ENCODE measurements at places on chromosomes 4 and X.

GRCh38 chr4:39548425-39549067 is 21.3 kb upstream of the UGDH start:
- no peaks in the 10 kb centered on the region for H3K36me3 ChIP-seq
- peaks cover 5% of the 10 kb centered on the region for H3K4me1 ChIP-seq
- no peak overlapping the region for H3K4me3 ChIP-seq
- H3K27me3 ChIP-seq = no peaks in the 10 kb centered on the region
- H3K27ac ChIP-seq = no peak overlapping the region
- peak; percentile 29 for DNase-seq

- H3K4me1 ChIP-seq = no peaks in the 10 kb centered on the region
- H3K36me3 ChIP-seq = no peaks in the 10 kb centered on the region
- H3K27ac ChIP-seq = no peak overlapping the region
These were observed 160.1 kb downstream of the COX18 start for GRCh38 chr4:72909461-72909860.

DNA sequence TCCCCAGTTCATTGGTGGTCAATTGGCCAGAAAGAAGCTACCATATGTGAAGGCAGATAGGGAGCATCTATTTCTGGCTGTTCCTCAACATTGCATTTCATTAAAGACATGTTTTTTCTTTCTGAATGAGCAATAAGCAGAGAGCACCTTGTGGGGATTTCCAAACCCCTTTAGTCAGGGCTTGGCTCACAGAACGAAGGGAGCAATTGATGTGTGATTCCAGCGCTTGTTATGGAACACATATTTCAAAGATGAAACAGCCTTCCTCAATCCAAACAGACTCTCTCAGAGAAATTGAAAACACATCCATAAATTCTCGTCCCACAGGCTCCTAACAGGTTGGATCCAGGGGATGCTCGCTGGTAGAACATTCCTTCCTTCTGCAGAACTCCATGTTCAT is 84.1 kb downstream of the CLCN4 start:
- H3K4me3 ChIP-seq = no peak overlapping the region
- peak; percentile 39 for DNase-seq
- H3K36me3 ChIP-seq = no peaks in the 10 kb centered on the region
- peak overlapping the region; percentile 59 for H3K27ac ChIP-seq

DNA sequence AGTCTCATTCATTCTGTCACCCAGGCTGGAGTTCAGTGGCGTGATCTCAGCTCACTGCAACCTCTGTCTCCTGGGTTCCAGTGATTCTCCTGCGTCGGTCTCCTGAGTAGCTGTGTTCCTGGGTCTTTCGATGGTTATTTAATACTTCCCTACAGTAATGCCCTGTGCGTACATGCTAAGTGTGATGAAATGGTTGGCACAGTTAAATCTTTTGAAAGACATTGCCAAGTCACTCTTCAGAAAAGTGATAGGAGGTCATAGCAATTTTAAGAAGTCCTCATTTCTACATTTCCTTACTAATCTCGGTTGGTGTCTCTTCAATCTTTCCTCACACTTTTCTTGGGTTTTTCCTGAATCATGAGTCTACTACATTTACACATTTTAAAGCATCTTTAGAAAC is 14.4 kb downstream of the HTT-AS start:
- H3K27me3 ChIP-seq = peaks cover 10% of the 10 kb centered on the region
- no peaks in the 10 kb centered on the region for H3K36me3 ChIP-seq
- H3K4me3 ChIP-seq = no peak overlapping the region
- H3K4me1 ChIP-seq = no peaks in the 10 kb centered on the region
- no peak overlapping the region for H3K27ac ChIP-seq

GRCh38 chrX:148593146-148593545 is 92.7 kb downstream of the AFF2 start:
- H3K36me3 ChIP-seq = no peaks in the 10 kb centered on the region
- H3K27me3 ChIP-seq = no peaks in the 10 kb centered on the region
- no peak overlapping the region for H3K4me3 ChIP-seq
- no peaks in the 10 kb centered on the region for H3K4me1 ChIP-seq
- no peak for DNase-seq
- no peak overlapping the region for H3K27ac ChIP-seq

DNA sequence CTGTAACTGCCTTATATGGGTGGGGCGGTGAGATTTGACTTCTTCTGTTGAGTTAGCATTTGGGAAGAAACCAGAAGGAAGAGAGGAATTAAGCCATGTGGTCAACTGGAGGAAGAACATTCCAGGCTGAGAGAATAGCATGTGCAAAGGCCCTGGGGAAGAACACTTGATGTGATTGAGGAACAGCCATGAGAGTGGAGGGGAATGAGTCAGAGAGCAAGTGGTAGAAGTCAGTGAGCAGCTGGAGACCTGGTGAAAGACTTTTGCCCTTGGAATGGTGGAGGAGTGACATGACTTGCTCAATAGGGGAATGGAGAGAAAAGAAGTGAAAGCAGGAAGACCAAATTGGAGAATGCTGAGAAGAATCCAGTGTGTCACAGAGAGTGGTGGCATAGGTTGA is 327.8 kb upstream of the HAND2 start:
- H3K4me1 ChIP-seq = no peaks in the 10 kb centered on the region
- H3K36me3 ChIP-seq = no peaks in the 10 kb centered on the region
- H3K27ac ChIP-seq = no peak overlapping the region
- no peak overlapping the region for H3K4me3 ChIP-seq
- peak; percentile 6 for DNase-seq

DNA sequence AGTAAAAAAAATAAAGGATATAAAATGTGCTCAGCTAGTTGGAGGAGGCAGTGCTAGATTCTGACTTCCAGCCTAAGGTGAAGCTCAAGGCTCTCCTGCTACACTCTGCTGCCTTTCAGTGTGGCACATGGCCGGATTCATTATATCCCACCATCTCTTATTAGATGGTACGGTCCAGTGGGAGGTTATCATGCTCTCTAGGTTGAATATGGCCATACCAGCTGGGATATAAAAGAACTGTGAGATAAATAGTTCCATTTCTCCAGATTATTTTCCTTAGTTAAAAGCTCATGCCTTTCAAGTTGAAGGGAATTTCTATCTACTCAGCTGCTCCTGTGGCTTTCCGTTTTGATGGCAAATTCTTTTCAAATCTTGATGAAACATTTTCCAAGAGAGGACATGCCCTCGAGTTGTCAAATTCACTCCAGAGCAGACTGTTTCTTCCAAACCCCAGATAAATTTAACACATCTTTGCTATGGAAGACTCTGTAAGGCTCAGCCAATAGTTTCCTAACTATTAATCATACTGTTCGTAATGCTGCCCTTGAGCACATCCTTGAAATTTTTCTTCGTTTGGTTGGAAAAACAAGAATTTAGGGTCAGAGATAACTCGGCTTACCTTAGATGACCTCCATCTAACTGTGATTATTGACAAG is 2.2 kb upstream of the MGARP start:
- DNase-seq = peak; percentile 10
- no peaks in the 10 kb centered on the region for H3K27me3 ChIP-seq
- no peak overlapping the region for H3K4me3 ChIP-seq
- peaks cover 7% of the 10 kb centered on the region for H3K4me1 ChIP-seq

- no peaks in the 10 kb centered on the region for H3K27me3 ChIP-seq
- no peaks in the 10 kb centered on the region for H3K4me1 ChIP-seq
- H3K4me3 ChIP-seq = no peak overlapping the region
These were observed 112.5 kb upstream of the BMP3 start for GRCh38 chr4:80918004-80918403.

DNA sequence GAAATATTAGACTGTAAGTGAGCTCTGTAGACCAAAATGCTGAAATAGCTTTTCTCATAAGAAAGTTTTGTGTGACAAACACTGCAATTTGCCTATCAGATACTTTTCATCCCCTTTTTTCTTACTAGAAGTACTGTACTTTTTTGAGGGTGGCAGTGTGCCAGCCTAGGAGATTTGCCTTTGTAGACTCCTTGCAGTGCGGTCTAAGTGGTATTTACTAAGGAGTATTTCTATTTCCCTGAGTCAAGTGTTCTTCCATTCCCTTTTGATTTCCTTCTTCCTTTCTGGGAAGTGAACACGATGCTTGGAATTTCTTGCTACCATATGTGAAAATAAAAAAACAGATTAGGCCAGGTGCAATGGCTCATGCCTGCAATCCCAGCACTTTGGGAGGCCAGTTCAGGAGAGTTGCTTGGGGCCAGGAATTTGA is 34.6 kb downstream of the PDLIM5 start:
- H3K4me3 ChIP-seq = no peak overlapping the region
- DNase-seq = peak; percentile 46
- peaks cover 3% of the 10 kb centered on the region for H3K4me1 ChIP-seq
- no peak overlapping the region for H3K27ac ChIP-seq
- H3K36me3 ChIP-seq = peaks cover 3% of the 10 kb centered on the region
